ENCODE measurements at places on chromosomes 13 and 19.

- peak; percentile 64 for ATAC-seq
Observed at GRCh38 chr19:35352448-35353304, 5.0 kb downstream of the FFAR1 start.

DNA sequence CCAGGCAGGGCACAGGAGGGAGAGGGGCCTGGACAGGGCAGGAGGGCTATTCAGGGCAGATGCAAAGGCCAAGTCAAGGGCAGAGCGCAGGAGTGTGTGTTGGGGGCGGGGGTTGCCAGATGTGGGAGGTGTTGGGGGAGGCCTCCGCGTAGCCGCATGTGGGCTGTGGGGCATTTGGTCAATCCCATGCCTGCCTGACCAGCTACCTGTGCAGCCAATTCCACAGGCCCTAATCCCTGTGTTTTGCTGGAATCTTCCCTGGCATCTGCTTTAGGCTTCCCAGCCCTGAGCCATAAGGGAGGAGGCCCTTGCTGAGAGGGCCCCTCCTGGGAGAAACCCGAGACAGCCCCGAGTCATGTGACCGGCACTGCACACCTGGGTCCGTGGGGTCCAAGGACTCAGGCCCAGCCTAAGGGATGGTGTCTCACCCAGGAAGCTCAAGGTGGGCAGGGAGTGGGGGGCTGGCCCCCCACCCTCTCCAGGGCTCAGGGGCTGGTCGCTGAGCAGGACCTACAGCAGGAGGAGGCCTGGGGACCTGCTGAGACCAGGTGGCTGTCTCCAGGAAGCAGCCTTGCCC lies 20.3 kb downstream of the RFX1 start:
- ATAC-seq, result peak; percentile 51

- no peak for ATAC-seq
Observed at GRCh38 chr13:102816708-102817107, 17.8 kb downstream of the BIVM start.

- no peak for ATAC-seq
Observed at GRCh38 chr13:114144606-114145244, 12.3 kb upstream of the RASA3 start.

GRCh38 chr13:65932587-65933239 lies 1297.4 kb downstream of the PCDH9 start:
- no peak for ATAC-seq

DNA sequence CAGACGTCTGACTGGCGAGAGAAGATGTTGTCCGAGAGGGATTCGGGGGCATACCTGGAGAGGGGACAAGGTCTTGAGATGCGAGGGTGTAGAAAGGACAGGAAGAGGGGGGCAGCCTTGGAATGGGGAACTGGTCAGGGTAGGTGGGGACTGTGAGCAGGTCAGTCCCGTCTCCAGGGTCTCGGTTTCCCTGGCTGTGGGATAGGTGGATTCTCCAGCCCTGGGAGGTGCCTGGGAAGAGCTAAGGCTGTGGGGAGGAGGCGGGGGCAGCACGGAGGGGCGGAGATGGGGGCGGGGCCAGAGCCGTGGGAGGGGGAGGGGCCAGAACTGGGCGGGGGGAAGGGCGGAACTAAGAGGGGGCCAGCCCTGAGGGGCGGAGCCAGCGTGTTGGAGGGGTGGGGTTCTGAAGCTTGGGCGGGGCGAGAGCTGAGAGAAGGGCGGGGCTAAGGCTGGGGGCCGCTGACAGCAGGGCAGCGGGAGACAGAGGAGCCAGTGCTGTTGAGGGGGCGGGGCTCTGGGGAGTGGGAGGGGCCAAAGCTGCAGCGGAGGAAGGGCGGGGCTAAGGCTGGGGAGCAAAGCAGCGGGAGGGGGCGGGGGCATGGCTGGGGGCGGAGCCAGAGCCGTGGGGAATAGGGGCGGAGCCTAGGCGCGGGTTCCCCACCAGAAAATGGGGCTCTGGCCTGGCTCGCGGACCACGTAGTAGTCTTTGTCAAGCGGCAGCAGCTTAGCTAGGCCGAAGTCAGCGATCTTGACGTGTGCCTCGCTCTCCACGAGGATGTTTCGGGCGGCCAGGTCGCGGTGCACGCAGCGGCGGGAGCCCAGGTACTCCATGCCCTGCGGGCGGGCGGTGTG lies 9.5 kb upstream of the INSL3 start:
- peak; percentile 31 for ATAC-seq

- ATAC-seq, result no peak
Observed at GRCh38 chr19:33201473-33201872, 7.3 kb downstream of the LRP3 start.

GRCh38 chr19:42919757-42920079 lies 2.0 kb upstream of the PSG6 start:
- ATAC-seq, result no peak

DNA sequence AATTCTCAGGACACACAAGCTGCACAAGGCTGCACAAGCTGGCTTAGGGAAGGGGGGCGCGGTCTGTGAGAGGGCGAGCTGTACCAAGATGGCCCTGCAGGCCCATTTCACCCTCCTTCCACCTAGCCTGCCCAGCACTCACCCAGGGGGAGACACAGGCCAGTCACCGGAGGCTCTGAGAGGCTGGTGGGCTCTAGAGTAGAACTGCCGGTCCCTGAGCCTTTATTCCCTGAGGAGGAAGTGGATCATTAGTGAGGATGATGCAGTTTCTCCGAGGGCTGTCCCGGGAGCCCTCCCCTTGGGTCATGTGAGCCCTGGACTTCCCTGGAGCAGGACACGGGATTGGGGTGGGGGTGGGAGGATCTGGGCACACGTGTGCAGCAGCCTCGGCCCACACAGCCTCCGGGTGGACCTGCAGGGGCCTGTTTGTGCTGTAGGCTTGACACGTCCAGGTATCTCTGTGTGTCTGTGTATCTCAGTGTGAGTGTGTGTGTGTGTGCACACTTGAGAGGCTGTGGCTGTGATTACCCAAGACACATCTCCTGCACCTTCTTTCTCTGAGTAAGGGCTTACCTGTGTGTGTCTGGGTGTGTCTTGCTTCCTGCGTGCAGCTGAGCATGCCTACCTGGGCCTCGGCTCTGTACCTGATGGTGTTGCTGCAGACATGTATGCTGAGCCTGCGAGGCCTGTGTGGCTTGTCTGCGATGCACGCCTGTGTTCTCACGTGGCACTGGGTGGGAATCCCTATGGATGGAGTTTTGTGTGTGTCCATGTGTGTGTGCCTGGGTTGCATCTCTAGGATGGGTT lies at the start of gene ACP5:
ACP5 (minus strand) TSS at position 195 of the 807 bp plus-strand sequence. CDS start 328 bp downstream, outside the sequence.
- ATAC-seq, result no peak

- no peak for ATAC-seq
Observed at GRCh38 chr13:89749888-89750287, 1597.6 kb upstream of the MIR17HG start.

GRCh38 chr13:100063333-100063732 lies 25.6 kb upstream of the PCCA start:
- ATAC-seq, result no peak

DNA sequence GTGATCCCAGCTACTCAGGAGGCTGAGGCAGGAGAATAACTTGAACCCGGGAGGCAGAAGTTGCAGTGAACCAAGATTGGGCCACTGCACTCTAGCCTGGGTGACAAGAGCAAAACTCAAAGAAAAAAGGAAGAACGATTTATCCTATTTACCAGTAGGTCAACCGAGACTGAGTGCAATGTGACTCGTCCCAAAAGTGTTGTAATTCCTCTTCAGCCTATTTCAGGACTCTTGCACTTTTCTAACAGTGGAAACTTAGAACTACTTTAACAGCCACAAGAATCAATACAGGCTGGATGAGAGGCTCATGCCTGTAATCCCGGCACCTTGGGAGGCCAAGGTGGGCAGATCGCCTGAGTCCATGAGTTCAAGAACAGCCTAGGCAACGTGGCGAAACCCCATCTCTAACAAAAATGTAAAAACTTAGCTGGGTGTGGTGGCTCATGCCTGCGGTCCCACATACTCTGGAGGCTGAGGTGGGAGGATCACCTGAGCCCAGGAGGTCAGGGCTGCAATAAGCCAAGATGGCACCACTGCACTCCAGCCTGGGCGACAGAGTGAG lies 4.3 kb upstream of the NR1H2 start:
- ATAC-seq, result no peak

- ATAC-seq, result no peak
Observed at GRCh38 chr13:38871275-38871674, 119.4 kb downstream of the STOML3 start.

GRCh38 chr13:48411841-48412531 lies 927 bp downstream of the LPAR6 start:
- no peak for ATAC-seq

GRCh38 chr19:1650650-1651567 lies 1.5 kb downstream of the TCF3 start:
- no peak for ATAC-seq

DNA sequence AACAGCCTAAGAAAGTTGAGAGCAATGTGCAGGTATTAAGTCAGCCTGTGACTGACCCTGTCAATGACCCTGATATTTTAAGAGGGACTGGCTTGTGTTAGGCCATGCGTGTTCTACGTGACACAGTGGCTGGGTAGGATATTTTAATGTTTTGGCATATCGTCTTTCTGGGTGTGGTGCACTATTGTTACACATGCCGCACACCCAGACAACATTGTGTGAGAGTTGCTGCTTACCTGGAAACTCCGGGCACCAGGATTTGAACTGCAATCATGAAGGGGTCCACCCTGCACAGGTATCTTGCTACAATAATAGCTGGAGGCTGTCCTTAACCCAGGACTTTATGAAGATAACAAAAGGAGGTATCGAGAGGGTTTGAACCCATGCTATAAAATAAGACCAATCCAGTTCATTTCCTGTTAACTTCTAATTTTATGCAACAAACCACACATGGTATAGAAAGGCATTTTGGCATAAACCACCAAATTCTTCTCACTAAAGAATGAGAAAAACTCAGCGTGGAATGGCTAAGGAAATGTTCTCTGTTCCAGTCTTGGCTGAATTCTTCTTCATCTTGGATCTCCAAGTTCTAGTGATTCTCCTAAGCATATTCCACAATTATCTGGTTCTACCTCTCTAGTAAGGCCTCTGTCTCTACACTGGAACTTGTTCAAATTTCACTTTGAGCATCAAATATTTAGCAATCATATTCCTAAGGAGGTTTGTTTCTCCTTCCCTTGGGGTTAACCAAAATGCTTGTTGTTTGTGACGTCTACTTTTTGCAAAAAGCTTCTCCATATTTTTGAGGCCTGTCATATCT lies 38.7 kb upstream of the POMP start:
- no peak for ATAC-seq

DNA sequence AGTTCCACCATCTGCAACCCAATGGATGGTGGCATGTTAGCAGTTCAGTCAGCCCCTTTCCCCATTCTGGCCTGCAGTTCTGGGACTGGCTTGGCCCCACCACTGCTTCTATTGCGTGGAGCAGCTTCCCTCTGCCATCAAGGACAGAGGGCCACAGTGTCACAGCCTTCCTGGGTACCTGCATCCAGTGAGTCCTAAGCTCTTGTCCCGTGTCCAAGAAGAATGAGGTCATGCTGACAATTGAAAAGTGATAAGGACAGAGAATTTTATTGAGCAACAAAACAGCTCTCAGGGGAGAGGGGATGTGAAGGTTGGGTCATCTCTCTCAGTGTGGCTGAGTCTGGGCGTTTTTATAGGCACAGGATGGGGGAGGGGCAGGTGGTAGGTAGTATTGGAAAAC lies 33.5 kb upstream of the SIN3B start:
- ATAC-seq, result no peak

DNA sequence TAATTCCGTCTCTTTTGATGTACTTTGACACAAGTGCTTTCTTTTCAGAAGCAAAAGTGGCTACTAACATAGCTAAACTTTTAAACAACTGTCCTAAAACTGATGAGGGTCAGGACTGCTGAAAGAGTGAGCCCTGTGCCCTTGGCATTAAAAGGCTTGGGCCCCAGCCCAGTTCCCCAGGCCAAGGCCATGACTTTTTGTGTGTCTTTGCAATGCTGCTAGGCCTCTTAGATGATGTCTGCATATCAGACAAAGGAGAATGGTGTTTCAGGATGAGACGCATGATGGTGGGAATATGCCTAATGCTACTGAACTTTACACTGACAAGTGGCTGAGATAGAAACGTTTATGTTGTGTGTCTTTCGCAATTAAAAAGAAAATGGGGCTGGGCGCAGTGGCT lies 38.0 kb downstream of the SLC7A9 start:
- ATAC-seq, result no peak

DNA sequence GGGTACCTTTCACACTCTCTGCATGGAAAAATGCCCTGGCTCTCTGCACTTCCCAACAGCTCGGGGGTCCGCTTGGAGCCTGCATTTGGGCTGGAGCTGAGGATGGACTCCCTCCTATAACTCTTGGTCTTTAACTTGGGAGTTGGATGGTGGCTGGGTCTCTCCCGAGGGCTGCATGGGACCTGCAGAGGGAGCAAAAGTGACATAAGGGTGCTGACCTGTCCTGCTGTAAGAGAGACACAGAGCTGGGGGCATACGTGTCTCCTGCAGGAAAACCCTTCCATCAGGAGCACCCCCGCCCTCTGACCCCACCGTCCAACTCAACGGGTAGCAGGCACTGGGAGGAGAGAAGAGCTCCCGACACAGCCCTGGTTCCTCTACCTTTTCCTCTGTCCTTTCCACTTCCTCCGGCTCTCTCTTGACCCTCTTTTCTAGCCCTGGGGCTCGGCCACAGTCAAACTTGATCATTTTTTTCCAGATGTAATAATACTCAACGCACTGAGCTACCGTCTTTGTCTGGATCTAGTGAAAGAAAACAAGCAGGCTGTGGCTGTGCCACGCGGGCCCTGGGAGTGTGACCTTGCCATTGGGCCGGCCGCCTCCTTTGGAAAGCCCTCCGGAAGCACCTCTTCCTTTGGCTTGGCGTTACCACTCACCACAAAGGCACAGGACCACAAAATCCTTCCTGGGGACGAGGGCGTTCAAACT lies 6.8 kb upstream of the NAPA start:
- ATAC-seq, result no peak

GRCh38 chr19:10043286-10043927 lies 30.1 kb downstream of the RDH8 start:
- no peak for ATAC-seq

DNA sequence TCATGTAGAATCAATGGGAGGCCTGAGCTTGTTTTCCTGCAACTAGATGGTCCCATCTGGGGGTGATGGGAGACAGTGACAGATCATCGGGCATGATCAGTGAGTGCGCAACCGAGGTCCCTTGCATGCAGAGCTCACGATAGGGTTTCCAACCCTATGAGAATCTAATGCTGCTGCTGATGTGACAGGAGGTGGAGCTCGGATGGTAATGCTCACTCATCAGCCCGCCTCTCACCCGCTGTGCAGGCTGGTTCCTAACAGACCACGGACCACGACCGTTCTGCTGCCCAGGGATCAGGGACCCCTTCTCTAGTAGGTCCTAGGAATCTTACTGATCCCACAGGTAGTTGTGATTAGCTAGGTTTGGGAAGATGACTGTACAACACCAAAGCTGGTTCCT lies 23.5 kb upstream of the GARRE1 start:
- ATAC-seq, result no peak

- no peak for ATAC-seq
Observed at GRCh38 chr19:47723581-47723940, 10.3 kb downstream of the EHD2 start.

GRCh38 chr13:28534210-28534609 lies 39.3 kb upstream of the FLT1 start:
- no peak for ATAC-seq
